ENCODE measurements at places on chromosomes 7 and 10.

DNA sequence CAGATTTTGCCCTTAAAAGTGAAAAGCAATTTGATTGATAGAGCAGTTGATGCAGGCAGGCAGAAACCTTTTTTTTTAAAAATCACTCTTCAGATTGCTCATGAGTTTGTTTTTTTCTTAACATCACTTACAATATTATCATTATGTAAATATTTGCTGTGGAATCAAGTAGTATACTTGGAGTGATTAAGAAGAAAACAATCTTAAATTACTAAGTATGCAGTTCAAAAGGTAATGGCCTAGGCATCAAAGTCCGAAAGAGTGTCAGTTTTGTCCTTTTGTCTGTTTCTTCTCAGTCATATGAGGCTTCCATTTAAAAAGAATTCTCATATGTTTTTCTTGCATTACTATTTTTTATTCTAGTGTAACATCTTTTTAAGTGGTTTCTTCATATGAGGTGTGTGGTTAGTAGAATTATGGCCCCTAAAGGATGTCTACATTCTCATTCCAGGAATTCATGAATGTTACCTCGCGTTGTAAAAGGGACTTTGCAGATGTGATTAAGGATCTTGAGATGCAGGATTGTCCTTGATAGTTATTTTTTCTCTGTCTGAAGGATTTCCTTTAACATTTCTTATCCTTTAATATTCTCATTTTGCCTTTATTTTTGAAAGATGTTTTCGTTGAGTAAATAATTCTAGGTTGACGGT is 44.0 kb downstream of the BICC1 start:
- no peak for DNase-seq

GRCh38 chr7:125195156-125195555 is 265.5 kb upstream of the POT1 start:
- DNase-seq = no peak

- no peak for DNase-seq
These were observed 118.7 kb downstream of the NPTX2 start for GRCh38 chr7:98735801-98736200.

DNA sequence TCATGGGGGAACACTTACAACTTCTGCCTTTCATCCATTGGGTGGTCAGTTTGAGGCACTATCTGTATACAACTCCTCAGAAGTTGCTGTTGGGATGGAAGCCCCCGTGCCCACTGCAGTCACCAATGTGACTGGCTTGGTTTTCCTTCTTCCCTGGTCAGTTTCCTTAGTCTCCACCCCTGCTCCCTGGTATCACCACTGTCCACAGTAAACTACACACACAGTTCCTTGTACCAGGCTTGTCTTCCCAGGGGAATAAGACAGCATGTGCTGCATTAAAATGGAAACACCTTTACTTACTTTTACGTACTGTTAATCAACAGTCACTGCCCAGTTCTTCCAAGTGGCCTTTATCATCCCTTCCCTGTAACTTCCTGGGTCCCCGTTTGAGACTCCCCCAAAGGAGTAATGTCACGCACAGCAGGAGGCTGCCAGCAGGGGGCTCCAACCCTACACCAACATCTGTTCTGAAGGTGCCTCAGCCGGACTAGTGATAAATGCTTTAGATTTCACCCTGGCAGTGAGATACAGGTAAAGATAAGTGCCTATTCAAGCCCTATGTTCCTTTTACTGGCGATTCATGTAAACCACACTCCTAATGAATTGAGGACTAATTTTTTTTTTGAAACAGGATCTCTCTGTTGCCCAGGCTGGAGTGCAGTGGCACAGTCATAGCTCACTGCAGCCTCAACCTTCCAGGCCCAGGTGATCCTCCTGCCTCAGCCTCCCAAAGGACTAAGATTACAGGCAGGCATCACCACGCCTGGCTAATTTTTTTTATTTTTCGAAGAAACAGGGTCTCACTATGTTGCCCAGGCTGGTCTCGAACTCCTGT is 45.3 kb upstream of the PIK3AP1 start:
- peak; percentile 75 for DNase-seq

DNA sequence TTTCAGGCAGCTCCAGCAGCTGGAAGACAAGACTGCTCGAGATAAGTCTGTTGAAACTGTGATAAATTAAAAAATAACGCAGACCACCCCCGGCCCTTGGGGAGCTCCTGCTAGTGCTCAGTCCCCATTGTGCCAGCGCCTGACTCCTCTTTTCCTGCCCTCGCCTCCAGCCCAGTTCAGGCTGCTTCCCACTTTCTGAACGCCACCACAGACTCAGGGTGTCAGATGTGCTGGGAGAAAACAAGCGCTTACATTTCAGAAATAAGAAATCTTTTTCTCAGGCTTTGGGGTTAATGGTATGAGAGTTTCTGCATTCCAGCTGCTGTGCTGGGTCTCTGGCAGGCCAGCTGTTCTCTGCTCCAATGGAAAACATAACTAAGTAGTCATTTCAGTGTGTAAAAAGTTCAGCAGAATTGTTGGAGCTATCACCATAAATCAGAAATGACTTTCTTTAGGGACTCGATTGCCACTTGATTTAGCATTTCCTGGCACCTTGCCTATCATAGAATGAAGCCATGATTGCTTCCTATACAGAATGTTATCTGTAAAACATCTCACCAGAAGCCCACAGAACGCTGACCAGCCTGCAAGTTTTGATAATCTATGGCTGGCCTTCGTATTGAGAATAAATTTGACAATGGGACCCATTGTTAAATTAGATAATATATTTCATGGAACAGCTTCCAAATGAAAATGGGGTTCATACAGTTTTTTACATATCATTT is 257.0 kb upstream of the ZNF32 start:
- no peak for DNase-seq

GRCh38 chr10:27713941-27714340 is 31.7 kb downstream of the MKX start:
- DNase-seq = no peak

- peak; percentile 9 for DNase-seq
These were observed 114.7 kb downstream of the EXOC4 start for GRCh38 chr7:133367561-133367960.

GRCh38 chr10:43897765-43898419 is 249.2 kb upstream of the ZNF32 start:
- DNase-seq = no peak

DNA sequence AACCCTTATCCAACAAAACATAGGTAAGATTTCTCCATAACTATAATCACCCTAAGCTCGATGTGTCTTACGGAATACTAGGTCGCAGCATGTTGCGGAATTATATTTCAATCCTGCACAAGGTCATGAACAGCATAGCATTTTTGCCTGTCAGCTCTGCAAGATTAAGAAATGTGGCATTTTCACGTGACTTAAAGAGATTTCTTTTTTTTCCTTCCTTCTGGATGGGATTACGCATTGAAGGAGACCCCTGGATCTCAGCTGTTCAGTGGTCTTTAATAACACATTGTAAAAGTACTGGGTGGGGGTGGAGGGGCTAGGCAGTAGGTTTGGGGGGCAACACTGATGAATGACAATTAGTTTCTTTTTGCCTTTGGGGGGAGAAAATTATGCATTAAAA is 106.7 kb downstream of the CUBN start:
- peak; percentile 52 for DNase-seq

DNA sequence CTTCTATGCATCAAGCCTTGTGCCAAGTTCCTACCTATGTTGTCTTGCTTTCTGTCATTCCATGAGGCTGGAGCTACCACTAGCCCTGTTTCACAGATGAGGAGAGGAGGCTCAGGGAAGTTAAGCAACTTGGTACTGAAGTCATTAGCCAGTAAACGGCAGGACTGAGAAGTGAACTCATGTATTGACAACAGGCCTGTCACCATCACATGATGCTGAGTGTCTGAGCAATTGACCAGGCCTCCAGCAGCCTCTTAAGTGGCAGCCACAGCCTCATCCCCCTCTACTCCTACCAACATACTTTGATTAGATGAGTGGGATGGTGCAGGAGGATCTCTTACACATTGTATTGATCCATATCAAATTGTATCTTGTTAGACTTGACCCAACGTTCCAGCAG is 317.6 kb downstream of the GRID1 start:
- peak; percentile 8 for DNase-seq

GRCh38 chr7:2046581-2047565 is 185.9 kb downstream of the MAD1L1 start:
- no peak for DNase-seq

- DNase-seq = no peak
These were observed 25.3 kb upstream of the CUX1 start for GRCh38 chr7:101792051-101792681.

- no peak for DNase-seq
These were observed 55.6 kb downstream of the NRF1 start for GRCh38 chr7:129667116-129667515.

DNA sequence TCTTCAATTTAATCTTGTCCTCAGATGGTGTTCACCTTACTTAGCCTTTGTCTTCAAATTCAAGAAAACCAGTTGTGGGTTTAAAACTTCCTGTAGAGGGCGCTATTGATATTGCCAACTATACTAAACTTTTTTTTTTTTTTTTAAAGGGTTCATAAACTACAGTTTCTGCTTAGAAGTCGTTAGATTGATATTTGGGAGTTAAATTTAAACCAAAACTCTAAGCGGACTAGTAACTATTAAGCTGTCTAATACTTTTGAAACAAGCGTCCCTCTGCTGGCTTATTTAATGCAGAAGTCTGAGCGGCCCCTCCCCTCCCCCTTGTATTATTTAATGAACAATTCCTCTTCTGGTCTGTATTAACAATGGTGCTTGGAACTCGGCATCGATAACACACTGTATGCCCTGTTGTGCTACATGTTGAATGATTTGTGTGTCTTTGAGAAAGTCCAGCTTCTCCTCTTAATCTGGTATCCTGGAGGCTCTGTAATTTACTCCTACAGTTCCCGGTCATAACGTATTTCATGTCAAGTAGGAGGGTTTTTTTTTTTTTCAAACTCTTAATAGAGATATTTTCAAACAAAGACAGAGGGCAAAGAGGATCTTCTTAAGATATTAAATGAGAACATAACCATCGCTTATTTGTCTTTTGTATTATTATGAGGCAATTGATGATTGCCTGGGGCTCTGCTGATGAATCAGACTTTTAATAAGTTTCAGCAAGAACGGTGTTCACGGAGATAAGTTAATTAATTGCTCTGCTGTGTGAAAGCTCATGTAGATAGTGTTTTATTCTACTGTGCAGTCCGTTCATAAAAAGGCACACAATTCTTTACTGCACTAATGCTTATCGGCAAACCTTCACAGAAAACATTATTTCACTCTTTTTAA is 22.6 kb upstream of the CREB5 start:
- DNase-seq = peak; percentile 73

DNA sequence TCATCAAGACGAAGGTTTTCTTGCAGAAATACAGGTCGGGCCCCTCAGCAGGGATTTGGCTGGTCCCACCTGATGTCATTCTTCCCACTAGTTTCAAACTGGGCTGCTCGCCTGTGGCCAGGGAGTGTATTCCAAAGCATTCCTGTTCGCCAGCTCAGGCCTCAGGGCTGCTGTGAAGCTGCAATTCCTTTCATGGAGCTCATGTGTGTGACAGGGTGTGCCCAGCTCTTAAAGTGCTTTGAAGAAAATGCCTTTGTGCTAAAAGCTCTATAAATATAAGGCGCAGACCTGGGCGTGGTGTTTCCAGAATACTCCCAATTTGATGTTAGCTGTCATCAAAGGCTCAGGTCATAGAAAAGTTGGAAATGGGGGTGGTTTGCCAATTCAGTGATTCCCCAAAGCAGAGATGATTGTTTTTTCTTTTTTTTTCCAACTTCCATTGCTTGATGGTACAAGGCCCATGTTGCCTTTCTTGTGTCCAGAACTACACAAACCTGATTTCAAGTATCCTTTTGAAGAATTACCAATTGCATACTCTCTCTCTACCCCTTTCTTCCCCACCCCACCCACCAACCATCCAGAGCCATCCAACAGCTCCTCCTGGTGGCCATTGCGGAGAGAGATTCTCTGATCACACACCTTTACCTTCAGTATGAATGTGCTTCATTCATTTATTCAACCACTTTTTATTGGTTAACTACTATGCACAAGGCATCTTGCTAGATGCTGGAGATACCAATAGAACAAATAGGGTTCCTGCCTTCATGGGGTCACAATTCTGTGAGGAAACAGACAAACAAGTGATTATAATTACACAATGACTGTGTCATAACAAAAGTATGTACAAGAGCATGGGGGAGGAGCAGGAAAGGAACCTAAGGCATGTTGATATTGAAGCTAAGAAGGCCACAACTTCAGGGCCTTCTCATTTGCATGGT is 297.3 kb upstream of the LYZL1 start:
- DNase-seq = peak; percentile 16

DNA sequence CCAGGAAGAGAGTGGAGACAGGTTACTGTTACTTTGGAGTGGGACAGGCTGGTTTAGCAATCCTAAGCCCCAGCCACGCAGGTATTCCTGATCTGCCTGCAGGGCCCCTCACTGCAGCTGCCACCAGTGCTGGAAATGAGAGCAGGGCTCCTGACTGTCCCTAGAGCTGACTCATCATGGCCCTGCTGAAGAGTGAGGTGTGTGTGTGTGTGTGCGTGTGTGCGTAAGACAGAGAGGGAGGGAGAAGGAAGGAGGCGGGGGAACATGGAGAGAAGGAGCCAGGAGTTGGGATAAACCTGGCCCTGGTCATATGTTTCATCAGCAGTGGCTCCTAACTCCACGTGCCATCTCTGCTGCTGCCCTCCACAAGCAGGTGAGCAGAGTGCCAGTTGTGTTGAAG is 3.6 kb downstream of the FOXI2 start:
- DNase-seq = no peak

GRCh38 chr10:88437411-88437810 is 145.7 kb downstream of the RNLS start:
- DNase-seq = no peak

- DNase-seq = no peak
These were observed 1.2 kb upstream of the MAT1A start for GRCh38 chr10:80290474-80291220.

DNA sequence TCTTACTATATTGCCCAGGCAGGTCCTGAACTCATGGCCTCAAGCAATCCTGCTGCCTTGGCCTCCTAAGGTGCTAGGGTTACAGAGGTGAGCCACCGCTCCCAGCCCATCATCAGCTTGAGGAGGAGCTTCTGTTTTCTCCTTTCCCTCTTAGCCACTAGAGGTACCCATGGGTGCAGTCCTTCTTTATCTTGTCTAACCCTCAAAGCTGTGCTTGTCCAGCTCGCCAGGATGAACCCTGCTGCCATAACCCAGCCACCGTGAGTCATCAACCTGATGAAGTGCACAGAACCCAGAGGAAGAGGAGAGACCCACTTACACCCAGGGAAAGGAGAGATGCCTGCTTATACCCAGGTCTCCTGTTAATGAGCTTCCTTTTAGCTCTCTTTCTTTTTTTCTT is 133.4 kb downstream of the CUL2 start:
- DNase-seq = no peak

DNA sequence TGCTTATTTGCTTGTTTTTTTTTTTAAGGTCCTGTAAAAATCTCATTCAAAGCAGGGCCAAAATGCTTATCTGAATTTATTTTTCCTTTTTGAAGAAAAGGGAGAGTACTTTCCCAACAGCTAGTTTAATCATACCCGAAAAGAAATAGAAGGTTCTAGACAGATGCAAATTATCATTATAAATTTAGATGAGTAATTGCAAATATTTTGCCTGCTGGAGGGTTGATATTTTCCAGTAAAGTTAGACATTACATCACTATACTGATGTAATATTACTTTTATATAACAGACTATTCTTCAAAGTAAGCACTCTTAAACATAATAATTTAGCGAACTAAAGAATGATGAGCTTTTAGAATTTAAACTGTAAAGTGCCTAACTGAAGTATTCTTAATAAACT is 14.1 kb upstream of the CFAP69 start:
- DNase-seq = no peak

Data from inflammatory macrophage (primary cell).